ENCODE measurements at places on chromosomes 6 and 20.

DNA sequence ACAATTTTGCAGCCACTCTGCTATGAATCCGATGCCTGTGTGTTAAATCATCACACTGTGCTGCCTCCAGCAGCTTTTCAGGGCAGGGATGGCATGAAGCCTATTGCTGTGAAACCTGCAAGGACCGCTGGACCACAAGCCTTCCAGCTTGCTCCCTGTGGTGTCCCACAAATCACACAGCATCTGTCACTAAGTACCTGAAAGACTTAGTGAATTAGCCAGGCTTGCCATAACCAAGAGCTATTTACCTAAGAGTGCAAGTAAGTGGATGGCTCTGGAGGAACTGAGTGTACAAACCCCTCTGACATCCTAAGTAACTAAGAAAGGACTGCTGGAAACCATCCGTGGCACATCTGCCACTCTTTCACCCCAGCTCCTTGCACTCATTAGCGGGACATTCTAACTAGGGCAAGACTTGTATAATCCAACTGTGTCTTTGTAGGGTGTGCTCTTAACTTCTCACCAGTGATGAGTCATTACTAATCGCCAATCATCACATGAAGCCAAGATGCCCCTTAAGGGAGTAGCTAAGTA, 34.7 kb downstream of the FOXQ1 start:
- no peak for DNase-seq

DNA sequence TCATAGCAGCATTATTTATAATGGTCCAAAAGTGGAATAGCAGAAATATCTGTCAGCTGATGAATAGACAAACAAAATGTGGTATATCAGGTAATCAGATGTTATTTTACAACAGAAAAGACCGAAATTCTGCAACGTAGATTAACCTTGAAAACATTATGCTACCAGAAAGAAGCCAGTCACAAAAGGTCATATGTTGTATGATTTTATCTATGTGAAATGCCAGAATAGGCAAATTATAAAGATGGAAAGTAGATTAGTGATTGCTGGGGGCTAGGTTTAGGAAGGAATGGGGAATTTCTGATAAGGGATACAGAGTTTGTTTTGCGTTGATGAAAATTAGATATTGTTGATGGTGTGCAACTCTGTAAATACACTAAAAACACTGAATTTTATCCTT, 165.0 kb upstream of the STMND1 start:
- DNase-seq: no peak

DNA sequence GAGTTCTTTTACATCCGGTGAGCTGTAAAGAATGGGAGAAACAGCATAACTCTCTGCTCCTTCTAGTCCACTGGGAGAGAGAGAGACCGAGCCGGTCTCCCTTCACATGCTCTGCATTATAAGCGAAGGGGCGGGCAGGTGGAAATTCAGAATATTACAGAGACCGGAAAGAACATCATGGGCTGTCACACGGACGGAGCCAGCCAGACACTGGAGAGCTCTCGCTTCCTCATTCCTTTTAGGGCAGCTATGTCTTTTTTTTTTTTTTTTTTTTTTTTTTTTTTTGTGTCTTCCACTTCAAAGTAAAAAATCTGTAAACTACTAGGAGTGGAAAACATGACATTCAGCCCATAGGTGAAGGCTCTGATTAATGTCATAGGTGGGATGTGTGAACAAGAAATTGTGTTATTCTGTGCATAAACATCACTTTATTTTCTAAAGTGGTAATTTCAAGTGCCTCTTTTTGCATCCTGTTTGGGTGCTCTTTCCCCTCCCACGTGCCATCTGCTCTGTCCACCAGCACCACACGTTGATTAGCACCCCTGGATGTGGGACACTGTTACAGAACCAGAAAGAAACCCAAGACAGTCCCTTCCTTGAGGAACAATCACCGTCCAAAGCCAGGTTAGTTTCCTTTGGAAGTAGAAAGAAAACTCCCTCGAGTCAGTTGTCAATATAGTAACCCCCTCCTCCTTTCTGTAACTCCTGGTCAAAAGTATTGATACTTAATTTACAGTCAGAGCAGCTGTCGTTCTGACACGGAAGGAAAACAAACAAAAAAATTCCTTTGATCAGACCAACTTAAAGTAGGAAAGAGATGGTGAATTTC, at the start of gene TAGAP:
TSS of gene TAGAP (minus strand) at position 93 of the 829 bp plus-strand sequence. CDS start 845 bp downstream, outside the sequence.
- no peak for DNase-seq

DNA sequence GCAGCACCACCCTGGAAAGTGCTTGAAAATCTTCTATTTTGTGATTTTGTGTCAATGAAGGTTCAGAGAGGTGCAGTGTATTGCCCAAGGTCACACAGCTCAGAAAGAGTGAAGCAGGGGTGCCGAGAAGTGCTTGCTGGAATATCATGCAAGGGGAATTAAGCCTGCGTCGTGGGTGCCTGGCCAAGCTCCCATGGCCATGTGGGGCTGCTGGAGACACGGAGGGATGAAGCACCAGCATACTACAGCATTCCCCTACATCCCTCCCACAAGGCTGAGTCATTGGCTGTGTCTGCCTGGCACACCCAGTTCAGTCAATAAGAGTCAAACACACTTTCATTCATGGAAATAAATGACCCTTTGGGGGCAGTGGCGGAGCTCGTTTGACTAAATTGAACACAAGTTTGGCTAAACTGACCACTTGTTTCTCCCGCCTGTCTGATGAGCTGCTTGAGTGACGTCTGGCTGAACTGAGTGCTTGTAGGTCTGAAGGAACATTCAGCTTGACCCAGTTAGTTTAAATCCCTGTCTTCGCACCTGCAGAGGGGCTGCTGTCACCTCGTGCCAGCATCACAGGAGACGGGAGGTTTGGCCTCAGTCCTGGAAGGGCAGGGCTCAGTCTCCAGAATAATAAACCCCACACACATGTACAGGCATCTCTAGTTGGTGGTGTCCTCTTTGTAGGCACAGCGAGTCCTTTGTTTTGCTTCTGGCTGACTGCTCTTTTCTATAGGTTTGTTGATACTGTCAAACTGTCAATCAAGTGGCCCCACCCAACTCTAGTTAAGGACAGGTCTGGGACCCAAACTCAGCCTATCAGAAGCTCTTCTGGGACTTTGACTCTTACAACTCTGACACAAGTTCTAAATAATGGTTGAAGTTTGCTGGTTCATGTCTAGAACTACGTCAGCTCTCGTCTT, 8.4 kb upstream of the TGM2 start:
- DNase-seq: no peak

- no peak for DNase-seq
Observed at GRCh38 chr6:142400495-142400894, 98.7 kb downstream of the ADGRG6 start.

- no peak for DNase-seq
Observed at GRCh38 chr20:5888041-5888440, 62.3 kb downstream of the TRMT6 start.

GRCh38 chr6:3501826-3502500, 45.1 kb upstream of the SLC22A23 start:
- DNase-seq: no peak

DNA sequence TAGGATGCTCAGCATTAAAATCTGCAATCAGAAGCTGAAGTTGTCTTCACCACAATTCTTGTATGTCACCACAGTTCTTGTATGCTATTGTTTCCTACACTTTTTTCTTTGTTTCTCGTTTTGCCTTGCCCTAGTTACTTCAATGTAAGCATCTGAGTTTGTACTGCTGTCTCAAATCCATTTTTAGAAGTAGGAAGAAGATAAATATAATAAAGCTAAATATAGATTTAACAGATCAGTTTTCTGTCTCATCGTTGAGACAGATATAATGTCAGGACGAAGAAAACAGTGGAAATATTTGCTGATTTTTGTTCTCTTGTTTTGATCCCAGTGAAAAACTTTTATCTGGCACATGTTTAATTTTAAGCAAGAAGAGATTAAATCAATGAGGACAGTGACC, 318.0 kb downstream of the QKI start:
- DNase-seq: no peak

- no peak for DNase-seq
Observed at GRCh38 chr6:34285448-34286164, 36.8 kb upstream of the SMIM29 start.

GRCh38 chr6:99746261-99746895, 139.7 kb downstream of the PRDM13 start:
- DNase-seq: peak; percentile 92

- DNase-seq: peak; percentile 7
Observed at GRCh38 chr6:1475174-1475573, 85.8 kb downstream of the FOXF2 start.

- DNase-seq: no peak
Observed at GRCh38 chr6:135334169-135334568, 153.1 kb downstream of the MYB start.

DNA sequence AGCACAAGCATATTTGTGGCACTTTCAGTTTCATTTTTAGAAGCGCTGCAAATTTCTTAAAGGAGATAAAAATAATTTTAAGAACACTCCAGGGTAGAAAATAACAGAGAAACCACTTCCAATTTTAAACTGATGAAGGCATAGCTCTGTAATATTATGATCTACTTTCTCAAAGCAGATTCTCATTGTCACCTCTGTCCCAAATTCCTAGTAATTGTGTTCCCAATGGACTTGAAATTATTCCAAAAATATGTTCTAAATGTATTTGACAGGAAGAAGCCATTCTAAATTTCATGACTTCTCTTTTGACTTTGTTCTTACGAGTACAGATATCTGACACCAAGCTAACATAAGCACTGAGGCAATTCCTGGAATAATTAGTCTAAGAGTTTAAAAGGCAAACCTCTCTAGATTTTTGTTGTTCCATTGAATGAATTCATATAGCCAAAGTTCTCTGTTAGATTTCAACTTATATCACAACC, 140.2 kb upstream of the CARMIL1 start:
- DNase-seq: no peak

DNA sequence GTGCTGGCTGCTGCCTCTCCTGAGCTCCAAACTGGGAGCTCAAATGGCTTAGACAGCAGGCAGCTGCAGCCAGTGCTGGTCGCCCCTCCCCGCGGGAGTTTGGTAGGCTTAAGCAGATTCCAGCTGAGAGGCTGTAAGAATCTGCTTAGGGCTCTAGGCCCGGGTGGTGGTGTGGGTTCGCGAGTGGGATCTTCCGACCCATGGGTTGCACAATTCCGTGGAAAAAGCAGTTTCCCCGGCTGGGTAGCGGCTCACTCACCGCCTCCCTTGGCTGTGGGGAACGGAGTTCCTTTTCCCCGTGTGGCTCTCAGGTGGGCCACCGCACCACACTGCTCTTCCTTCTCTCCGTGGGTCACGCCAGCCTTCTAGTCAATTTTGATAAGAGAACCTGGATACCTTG, 232.5 kb downstream of the PKHD1 start:
- no peak for DNase-seq

DNA sequence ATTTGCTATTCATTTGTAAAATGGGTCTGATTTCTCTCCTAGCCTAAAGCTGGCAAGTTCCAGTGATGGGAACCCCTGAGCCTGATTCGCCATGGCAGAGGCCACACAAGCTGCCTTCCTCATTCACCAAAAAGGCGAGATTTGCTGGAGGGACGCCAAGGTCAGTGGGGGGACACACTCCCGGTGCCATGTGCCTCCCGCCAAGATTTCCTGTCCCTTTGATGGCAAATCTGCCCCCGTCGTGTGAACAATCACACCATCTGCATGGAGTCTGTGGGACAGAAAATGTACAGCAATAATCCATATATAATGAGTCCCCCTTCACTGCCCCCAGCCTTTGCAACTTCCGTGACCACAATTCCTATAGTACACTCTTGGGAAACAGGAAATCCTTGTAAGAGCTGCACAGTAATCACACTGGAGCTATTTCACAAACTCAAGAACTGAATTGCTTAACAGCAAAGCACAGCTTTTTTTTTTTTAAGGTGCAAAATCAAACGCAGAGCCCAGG, 15.7 kb upstream of the IGF2R start:
- no peak for DNase-seq

DNA sequence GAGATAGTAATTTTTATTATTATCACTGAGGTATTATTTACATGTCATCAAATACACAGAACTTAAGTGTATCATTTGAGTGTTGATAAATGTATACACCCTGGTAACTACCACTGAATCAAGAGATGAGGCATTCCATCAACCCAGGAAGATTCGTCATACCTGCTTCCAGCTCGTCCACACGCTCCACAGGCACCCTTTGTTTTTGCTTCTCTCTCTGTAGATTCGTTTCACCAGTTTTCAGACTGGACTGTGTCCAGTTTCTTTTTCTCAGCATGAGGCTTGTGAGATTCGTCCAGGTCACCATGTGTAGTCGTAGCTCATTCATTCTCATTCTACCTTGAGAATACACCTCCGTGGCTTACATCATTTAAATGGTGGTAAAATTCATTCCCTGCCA, 64.5 kb downstream of the BFSP1 start:
- no peak for DNase-seq

GRCh38 chr6:141488488-141488887, 644.2 kb upstream of the GJE1 start:
- no peak for DNase-seq

DNA sequence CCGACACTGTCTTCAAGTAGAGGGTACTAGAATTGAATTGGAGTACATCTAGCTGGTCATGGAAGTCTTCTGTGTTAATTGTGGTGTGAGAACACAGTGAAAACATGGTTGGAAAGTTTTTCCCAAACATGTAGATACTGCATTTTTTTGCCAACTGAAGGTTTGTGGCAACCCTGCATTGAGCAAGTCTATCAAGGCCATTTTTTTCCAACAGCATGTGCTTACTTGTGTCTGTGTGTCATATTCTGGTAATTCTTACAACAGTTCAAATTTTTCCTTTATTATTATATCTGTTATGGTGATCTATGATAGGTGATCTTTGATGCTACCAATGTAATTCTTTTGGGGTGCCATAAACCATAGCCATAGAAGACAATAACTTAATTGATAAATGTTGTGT, 147.0 kb downstream of the MYB start:
- DNase-seq: no peak

GRCh38 chr6:101344885-101345284, 48.6 kb upstream of the GRIK2 start:
- DNase-seq: no peak

GRCh38 chr20:4787069-4787468, 65.4 kb downstream of the PRND start:
- DNase-seq: no peak

GRCh38 chr6:30121446-30122366, 8.8 kb upstream of the TRIM31 start:
- no peak for DNase-seq

GRCh38 chr6:106889692-106890091, 84.8 kb downstream of the CD24 start:
- DNase-seq: no peak

GRCh38 chr20:58682656-58683531, 9.7 kb upstream of the NPEPL1 start:
- DNase-seq: no peak

DNA sequence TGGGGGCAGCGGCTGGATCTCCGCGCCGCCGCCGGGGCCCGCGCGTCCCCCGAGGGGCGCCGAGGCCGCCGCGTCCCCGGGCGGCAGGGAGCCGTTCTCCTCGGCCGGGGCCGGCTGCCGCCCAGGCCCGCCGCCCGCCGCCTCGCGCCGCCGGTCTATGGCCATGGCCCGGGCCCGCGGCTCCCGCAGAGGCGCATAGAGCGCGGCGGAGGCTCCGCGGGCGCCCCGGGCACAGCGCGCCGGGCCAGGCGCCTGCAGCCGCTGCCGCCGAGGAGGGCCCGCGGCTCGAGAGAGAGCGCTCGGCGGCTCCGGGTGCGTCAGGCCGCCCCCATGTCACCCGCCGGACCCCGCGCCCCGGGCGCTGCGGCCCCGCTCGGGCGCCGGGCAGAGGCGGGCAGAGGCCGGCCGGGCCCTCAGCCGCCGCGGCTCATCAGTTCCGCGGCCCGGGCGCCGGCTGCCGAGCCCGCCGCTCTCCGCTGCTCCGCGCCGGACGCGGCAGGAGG, 404 bp downstream of the SLC22A23 start:
- no peak for DNase-seq

Data from G401 (cell line).